ENCODE measurements at places on chromosomes 2 and 18.

- no peak for DNase-seq
Measured at GRCh38 chr2:168565112-168565511, 109.0 kb downstream of the CERS6 start.

DNA sequence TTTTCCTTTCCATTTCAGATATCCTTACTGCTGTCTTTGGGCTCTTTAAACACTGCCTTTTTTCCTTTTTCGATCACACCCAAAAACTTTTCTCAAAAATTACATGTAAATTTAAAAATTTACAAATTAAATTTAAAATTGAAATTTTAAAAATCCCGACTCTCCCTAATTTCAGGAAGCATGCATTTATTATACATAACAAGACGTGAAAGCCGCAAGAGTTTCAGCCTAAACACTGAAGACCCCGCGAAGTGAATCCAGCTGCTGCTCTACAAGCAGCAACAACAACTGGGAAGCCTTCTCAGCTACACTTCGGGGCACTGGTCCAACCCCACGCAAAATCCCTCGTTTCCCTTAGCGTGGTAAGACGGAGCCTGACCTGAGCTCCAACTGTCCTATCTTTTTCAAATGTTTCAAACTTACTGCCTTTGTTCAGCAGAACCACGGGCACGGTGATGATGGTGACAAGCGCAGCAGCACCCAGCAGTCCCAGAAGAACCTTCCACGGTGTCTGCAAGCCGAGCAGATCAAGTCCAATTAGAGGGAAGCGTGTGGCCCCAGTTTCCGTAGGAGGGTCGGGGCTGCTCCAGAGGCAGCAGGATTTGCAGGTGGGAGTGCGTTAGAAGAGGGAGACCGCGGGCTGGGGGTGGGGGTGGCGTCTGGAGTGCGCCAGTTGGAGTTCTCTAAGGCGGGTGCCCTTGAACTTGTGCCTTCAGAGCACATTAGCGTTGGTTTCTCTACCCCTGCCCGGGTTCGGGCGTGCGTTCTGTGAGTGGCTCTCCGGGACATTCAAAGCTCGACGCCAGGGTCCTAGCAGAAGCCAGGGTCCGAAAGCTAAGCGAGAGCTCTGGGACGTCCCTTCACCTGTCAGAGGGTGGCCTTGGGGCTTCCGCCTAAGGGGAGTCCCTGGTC is 783 bp downstream of the DPP4 start:
- no peak for DNase-seq

DNA sequence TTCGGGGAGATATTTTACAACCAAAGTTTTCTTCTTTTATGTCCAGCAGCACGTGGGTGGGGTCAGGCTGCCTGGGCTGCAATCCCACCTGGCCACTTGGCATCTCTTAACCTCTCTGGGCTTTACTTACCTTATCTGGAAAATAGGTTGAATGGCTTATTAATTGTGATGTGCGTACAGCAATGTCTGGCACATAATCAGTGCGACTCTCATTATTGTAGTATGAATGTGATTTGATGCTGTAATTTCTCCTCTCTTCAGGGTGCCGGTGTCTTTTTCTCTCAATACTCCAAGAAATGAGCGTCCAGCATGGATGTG is 2.0 kb upstream of the ZAP70 start:
- no peak for DNase-seq

GRCh38 chr2:198371921-198372543 is 567.6 kb downstream of the PLCL1 start:
- no peak for DNase-seq

GRCh38 chr2:179571252-179571651 is 290.2 kb downstream of the ZNF385B start:
- DNase-seq, result no peak

DNA sequence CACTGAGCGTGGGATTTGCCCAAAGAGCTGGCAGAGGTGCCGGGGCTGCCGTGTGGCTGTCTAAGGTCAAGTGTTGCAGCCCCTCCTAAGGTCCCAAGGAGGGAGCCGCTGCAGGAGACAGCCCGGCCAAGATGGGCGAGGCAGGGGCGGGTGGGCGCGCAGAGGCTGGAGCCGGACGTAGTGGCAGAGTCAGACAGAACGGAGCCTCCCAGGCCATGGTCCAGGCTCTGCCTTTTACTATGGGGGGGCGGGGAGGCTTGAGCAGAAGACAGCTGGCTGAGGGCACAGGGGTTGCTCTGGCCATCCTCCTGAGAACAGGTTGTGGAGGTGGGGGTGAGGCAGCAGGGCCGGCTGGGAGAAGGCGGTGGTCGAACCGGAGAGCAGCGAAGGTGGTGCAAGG is 27.5 kb upstream of the PRLH start:
- DNase-seq, result no peak

Measured in Kasumi-1 (cell line).